ENCODE measurements at places on chromosomes 2 and 18.

DNA sequence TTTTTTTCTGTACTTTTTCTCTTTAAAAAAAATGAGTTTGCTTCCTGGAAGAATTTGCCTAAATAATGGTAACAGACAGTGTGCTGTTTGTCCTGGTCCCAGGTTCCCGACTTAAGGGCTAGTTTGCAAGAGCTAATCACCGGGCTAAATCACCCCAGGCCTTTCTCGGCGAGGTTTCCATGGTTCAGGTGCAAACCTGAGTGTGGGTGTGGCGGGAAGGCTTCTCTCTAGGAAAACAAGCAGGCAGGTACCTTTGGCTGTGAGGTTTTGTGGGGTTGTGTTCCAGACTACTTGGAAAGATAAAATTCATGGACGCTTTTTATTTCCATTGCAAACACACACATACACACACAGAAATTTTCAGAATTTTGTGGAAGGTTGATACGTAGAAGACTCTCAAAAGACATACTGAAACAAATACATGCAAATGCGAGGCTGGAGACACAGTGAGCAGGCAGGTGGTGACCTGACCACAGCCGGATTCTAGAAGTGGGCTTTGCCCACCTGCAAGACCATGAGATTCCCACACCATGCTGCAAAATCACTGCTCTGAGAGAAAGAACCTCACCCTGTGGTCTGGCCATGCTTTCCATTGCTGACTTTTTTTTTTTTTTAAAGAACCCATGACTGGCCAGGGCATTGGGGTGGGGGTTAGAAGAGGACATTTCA, 815 bp downstream of the CNDP1 start:
- no peak for DNase-seq

DNA sequence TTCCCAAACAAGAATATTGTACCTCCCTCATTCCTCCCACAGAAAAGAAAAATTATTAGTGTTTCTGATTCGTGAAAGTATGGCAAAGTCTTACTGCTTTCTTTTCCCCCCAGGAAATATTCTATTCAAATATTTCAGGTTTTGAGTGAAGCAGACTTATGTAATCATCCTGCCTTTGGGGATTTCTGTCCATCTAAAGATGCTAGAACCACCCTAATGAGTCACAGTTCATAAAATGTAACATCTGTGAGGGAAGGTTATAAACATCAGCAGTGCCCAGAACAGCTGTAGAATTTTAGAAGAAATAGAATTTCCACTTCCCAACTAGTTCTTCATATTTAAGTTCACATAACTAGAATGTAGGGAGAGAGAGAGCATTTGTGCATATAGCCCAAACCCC, 39.0 kb downstream of the EEF1B2 start:
- DNase-seq = no peak

GRCh38 chr2:64179582-64180321, 35.5 kb upstream of the PELI1 start:
- DNase-seq = no peak

- no peak for DNase-seq
These were observed 52.1 kb downstream of the RBBP8 start for GRCh38 chr18:22985250-22985649.

- DNase-seq = no peak
These were observed 585 bp downstream of the PNKD start for GRCh38 chr2:218270721-218271486.
